Effector memory CD8-positive, alpha-beta T cell (primary cell): ENCODE measurements at places on chromosomes 5 and 9.
A peak's percentile ranks its signal among the peaks of the same experiment; 100 is the strongest.

DNA sequence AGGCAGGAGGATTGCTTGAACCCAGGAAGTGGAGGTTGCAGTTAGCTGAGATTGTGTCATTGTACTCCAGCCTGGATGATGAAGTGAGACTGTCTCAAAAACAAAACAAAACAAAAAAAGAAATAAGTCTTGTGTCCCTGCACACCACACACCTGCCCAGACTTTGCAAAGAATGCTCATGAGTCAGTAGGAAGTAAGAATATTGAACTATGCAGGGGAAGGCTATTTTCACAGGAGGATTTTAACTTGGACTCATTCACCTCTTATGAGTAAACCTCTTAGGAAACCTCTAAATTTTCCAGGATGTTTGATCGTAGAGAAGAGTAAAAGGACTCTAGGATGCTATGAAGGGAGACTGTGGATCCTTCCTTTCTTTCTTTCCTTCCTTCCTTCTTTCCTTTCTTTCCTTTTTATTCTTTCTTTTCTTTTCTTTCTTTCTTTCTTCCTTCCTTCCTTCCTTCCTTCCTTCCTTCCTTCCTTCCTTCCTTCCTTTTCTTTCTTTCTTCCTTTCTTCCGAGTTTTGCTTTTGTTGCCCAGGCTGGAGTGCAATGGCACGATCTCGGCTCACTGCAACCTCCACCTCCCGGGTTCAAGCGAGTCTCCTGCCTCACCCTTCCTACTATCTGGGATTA is 96.7 kb upstream of the CLINT1 start:
- DNase-seq, result no peak

DNA sequence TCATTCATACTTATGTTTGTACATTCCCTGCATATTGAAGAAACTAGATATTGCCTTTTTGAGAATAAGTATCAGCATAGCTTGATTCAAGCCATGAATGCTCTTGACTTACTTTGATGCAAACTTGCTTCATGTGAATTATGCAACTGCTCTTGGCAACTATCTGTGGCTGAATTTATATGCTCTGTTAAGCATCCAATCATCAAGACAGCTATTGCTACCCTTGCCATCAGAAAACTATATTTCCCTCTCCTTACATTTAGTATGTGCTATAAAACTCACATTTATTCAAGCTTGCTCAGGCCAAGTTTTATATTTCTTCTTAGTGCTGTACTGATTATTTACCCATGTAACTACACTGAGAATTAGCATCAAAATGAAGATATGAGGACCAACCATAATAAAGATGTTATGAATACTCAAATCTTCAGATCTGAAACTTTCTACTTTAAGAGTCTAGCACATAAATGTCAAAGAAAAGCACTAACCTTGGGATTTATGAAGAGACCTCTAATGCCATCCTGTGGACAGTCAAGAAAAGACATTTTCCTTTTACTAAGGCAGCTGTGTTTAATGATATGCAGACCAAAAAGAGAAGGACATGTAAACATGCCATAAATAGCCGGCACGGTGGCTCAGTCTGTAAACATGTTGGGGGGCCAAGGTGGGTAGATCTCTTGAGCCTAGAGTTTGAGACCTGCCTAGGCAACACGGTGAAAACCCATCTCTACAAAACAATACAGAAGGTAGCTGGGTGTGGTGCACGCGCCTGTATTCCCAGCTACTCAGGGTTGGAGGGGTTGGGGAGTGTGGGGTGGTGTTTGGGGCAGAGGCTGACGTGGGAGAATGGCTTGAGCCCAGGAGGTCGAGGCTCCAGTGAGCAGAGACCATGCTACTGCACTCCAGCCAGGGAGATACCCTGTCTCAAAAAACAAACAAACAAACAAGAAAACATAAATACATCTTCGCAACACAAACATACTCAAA is 267.0 kb upstream of the TYRP1 start:
- DNase-seq, result no peak

DNA sequence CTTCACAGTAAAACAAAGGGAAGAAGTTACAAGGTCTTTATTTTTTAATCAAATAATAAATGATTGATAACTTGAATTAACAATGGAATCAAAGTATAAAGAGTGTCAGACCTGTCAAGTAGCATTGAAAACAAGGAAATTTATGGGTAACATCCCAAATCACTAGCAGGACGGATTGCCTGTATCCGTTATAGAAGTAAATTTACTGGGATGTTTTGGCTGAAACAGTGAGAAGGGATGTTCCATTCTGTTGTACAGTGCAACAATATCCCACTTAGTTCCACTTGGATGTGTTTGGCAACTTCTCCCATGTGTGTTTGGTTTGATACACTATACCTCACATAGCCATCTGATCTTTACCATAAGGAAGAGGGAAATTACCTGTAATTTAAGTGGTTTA is 421.0 kb upstream of the CHD1 start:
- no peak for DNase-seq

DNA sequence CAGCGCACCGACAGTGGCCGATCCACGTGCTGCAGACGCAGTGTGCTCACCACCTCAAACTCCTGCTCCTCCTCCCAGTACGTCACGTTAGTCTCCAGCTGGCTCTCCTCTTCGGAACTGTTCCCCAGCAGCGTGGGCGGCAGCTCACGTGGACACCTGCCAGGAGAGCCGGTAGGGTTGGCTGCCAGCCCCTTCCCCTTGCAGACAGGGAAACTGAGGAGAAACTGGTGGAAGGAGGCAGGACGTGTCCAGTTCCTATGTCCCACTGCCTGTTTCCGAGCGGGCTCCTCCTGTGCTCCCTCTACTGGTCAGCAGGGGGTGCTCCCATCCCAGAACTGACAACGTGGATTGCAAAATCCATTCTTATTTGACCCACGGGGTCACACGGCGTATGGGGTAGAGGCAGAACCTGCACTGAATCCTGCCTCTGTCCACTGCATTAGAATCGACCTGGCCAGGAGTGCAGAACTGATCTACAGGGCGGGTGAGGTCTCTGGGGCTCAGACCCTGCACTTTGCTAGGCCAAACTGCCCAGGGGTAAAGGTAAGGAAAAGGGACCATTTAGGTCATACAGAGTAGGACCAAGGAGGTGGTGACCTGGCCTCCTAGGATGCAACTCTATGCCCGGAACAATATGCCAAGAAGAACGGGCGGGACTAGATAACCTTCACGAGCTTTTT is 25.7 kb downstream of the PDGFRB start:
- peak; percentile 48 for DNase-seq

GRCh38 chr9:37364751-37365360 is 57.6 kb upstream of the GRHPR start:
- DNase-seq, result no peak

DNA sequence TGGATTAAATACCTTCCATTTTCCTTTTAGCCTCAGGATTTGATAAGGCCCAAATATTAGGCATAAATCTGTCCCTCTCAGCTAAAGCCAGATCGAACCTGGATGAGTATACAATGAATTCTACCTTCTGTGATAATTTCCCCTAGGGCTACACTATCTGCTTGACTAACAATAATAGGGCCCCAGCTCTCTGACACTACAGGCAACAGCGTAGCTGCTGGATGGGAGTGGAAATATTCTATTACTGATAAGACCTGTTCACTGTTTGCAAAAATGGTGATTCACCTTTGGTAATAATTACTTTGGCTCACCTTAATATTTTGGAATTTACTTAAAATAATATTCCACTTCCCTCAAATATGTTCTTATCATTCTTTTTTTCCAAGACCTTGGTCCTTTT is 644.2 kb upstream of the SEMA6A start:
- no peak for DNase-seq

DNA sequence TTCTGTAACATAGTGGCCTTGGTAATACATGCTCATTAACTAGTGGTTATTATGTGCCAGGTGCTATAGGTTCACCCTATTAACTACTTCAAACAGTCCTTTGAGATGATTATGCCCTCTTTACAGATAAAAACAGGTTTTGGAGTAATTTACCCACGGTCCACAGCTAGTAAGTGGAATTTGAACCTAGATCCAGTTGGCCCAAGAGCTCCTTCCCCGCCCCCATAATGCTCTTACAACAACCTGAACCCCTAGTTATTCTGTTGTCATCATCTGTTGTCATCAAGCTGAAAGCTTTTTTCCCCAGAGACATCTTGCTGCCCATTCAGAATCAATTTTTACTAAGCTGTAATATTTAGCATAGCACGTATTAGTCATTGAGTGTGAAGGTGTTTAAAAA is 23.2 kb downstream of the XPA start:
- no peak for DNase-seq

- no peak for DNase-seq
Observed at GRCh38 chr5:152349683-152350526, 55.2 kb downstream of the NMUR2 start.

GRCh38 chr9:89533411-89534095 is 35.6 kb upstream of the SEMA4D start:
- DNase-seq, result no peak

DNA sequence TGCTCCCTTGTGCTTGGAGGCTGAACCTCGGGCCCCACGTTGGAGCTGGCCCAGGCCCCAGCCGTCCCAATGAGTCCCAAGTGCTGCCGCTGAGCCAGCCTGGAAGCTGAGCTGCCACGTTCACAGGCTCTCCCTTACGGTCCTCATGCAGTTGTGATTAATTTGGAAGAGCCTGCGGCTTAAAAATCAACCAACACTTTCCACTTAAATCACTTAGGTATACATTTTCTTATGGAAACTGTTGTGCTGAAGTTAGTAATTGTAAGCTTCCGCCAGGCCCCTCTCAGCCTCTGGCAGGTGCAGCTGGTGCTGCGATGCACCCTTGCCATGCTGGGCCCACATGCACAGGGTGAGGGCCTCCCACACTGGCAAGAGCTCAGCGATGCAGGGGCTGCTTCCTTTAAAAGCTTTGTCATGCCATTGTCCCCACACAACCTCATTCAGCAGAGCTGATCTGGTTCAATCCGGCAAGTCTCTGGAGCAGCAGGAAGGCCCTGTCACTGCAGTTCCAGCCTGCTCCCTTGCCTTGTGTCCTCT is 61.0 kb downstream of the IPPK start:
- DNase-seq, result no peak

DNA sequence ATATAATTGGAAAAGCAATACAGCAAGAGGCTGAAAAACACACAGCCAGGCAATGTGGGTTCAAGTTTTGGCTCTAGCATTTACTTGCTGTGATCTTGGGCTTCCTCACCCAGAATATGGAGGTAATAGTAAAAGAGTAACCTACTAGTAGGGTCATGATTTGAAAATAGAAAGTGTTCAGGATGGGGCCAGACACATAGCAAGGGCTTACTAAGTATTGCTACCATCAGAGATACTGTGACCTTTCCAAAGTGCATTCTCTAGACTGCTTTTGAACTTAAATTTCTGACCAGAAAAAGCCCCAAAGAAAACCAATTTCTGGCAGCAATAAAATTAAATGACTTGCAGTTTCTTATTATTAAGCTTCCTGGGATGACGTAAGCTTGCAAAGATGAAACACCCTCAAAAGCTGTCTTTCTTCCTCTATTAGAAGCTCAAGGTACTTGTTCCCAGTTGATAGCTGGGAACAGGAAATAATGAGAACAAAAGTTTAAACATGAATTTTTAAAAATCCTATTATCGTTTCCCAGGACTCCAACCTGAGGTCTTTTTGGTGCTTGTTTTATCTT is 20.3 kb downstream of the SLC45A2 start:
- DNase-seq, result no peak

- DNase-seq, result no peak
Observed at GRCh38 chr5:79471556-79471955, 42.4 kb downstream of the HOMER1 start.

DNA sequence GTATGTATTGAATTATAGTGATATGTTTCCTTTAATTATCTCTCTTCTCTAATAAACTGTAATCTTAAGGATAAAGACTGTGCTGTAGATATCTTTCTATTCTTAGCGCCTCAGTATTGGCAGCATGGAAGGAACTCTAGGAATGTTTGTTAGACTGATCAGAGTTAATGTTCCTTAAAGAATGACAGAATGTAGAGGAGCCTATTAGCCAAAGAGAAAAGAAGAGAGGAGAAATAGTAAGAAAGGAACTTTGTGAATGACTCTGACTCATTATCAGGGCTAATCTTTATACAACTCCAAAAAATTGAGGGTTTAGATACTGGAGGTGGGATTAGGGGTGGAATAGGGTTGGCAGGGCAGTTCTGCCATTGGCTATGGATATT is 59.0 kb upstream of the NUDT12 start:
- DNase-seq, result no peak

DNA sequence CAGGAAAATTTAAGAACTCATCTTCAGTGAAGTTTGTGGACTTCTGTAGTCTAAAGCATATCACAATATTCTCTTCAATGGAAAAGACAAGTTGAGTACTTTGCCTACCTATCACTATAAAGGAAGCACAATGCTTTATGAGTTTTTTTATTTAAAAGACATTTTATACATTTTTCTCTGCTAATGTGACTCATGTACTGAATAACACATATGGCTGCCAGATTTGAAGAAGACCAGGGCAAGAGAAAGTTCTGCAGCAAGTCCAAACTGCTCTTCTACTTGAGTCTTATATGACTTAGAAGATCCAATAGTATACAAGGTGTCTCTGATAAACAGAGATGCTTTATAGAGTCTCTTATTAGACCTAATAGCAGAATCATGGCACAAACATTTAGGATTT is 978.4 kb downstream of the TLE4 start:
- no peak for DNase-seq

DNA sequence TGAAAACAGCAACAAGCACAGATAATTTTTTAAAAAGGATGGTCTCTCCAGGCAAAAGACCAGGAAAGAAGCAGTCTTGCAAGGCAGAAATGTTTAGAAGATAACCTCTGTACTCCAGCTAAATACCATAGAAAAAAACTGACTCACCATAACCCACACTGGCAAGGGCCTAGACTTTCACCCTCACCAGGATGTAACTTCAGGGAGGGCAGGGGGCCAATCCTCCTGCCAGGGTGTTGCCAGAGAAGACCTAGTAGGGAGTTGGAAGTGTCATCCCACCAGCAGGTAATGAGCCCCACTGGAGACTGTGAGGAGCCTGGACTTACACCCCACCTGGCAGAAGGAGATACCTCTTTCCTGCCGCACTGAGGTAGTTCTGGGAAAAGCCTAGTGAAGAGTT is 97.6 kb downstream of the PRELID2 start:
- DNase-seq, result no peak

DNA sequence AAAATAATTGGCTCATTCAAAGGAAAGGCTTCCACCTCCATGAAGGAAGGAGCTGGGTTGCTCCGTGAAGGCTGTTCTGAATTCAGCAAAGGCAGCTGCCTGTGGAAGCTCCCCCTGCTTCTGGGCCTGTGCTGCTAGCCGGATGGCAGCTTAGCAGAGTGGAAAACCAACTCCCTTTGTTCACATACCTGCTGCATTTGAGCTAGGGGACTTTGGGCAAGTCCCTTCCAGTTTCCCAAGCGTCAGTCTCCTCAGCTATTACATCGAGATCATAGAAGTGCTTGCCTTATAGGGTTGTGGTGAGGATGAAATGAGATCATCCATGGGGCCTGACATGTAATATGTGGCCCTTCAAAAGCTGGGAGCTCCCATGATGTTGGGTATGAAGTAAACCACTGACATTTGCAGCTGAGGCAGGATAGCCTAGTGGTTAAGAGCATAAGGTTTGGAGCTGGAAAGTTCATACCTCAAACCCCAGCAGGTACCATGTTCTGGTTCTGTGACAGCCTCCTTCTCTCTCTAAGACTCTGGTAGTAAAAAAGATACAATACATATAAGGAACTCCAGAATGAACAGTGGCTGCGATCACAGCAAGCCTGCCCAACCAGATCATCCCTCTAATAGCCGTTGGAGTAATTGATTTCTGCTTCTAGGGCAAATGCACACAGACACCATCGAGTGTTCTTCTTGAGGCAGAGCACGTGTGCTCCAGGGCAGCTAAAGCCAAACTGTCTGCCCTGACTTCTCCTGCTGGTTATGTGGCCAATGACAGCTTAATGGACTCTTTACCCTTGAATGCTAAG is 11.0 kb upstream of the DENND1A start:
- no peak for DNase-seq

GRCh38 chr5:95641741-95642220 is 4.8 kb upstream of the RFESD start:
- DNase-seq, result no peak
